LoVo (cell line): ENCODE measurements at places on chromosomes 6 and 20.

- peak; percentile 89 for DNase-seq
Observed at GRCh38 chr6:26026833-26027490, 60.3 kb upstream of the HFE start.

DNA sequence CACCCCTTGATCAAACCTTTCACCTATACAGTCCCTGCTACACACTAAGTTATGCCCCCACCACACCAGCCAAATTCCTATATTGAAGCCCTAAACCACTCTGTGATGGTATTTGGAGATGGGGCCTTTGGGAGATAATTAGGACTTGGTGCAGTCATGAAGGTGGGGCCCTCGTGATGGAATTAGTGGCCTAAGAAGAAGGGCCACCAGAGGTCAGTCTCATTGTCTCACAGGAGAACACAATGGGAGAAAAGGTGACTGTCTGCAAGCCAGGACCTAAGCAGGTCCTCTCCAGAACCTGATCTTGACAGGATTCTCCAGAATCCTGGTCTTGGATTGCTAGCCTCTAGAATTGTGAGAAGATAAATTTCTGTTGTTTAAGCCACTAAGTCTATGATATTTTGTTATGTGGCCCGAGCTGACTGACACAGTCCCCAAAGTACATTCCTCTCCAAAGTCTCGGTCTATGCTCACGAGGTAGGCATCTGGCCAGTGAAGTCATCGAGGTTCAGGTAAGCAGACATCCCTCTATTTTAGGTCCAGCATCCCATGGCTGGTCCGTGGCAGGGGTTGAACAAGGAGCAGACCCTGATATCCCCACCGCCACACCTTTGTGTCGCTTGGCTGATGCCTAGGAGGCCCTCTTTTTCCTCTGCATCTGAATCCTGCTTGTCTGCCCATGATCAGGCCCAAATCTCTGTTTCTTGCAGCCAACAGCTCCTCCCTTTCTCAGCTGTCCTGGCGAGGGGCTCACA is 138.9 kb downstream of the NFATC2 start:
- no peak for DNase-seq

GRCh38 chr6:135884136-135884535 is 32.6 kb downstream of the PDE7B start:
- DNase-seq, result no peak

DNA sequence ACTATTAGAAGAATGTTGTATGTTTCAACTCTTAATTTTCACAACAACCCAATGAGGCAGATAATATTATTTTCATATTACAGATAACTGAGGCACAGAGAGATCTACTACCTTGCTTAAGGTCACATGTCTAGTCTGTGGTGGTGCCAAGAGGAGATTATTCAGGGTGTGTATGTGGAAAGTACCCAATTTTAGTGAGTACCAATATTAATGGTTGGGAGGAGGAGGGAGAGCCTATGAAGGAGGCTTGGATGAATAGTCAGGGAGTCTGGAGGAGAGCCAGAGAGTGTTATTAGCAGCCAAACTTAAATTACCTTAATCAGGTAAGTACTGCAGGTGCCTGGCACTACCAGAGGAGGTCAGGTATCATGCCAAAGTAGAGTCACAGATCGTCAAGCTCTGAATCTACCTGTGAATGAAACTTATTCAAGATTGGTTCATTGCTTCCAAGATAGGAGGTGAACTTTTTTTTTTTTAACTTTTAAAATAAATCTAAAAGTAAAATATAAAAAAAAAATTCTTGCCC is 10.9 kb upstream of the CALHM6 start:
- no peak for DNase-seq

DNA sequence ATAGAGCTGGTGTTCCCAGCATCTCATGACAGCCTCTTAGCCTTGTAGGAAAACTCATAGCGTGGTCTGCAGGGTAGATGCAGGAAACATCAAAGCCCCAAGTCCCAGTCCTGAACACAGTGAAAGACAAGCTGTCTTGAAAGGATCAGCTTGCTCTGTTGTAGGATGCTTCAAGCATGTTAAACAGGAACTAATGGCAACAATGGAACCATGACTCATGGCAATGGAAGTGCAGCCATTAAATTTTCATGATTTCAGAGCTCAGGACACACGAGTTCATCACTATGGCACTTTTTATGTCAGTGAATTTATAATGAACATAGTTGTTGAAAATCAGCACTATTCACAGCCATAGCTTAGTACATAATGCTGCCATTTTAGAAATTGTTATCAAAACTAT is 367.7 kb downstream of the KIF16B start:
- DNase-seq, result no peak

GRCh38 chr6:41257369-41258195 is 28.9 kb downstream of the TREM1 start:
- peak; percentile 16 for DNase-seq

- no peak for DNase-seq
Observed at GRCh38 chr20:41178904-41179432, 41.6 kb downstream of the PLCG1 start.

DNA sequence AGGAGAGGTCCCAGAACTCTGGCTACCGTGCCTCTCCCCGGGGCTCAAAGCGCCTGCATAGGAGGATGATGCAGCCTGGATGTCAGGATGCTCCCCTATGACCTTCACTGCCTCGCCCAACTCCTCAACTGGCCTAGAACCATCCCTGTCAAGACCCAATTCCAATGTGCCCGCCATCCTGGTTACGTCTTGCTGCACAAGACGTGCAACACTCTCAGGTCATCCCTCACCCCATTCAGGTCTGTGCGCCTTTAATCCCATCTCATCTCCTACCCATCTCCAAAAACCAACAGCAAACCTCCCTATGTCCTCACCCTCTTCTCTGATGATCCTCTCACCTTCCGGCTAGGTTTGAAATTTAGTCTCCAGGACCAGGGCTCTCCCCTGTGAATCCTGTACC is 3.5 kb downstream of the SFT2D1 start:
- DNase-seq, result no peak

- DNase-seq, result no peak
Observed at GRCh38 chr6:72212686-72213085, 326.3 kb downstream of the RIMS1 start.

DNA sequence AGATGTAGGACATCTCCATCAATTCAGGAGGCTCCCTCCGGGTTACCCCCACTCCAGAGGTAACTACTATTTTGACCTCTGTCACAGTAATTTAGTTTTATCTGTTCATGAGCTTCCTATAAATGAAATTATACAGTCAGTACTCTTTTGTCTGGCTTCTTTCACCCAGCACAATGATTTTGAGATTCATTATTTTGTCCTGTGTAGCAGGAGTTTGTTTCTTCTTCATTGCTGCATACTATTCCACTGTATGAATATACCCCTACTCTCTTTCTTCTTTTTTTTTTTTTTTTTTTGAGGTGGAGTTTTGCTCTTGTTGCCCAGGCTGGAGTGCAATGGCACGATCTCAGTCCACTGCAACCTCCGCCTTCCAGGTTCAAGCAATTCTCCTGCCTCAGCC is 11.8 kb upstream of the AP5S1 start:
- DNase-seq, result no peak

DNA sequence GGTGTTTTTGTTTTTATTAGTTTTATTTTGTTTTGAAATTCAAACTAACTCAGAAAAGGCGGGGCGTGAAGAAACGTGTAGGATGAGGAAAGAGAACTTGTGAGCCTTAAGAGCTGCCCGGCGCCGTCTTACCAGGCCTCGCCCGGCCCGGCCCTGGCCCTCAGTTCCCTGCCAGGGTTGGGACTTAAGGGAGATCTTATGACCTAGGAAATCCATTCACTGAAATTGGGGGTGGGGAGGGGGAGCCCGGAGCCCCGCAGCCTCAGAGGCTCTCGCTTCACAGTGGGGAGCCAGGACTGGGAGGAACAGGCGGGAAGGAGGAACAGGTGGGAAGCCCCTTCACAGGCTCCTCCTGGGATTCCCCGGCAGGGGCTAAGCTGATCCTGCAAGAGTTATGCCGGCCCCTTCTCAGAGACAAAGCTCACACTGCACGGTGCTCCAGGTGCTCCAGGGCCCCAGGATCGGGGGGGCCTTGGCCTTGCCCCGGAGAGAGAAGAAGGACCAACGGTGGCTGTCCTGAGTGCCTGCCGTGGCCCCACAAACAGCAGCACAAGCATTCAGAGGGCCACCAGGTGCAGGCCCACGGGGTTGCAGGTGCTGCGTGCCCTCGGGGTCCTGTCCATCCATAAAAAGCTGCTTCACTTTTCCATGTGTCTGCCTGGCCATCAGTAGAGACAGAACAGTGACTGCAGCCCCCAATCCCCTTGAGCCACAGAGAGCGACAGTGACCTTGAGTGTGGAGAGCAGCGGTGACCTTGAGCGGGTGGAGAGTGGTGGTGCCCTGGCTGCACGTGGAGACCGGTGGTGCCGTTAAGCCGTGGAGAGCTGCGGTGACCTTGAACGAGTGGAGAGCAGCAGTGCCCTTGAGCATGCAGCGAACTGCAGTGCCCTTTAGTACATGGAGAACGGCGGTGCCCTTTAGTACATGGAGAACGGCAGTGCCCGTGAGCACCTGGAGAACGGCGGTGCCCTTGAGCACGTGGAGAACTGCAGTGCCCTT is 152.7 kb downstream of the DLL1 start:
- DNase-seq, result no peak

DNA sequence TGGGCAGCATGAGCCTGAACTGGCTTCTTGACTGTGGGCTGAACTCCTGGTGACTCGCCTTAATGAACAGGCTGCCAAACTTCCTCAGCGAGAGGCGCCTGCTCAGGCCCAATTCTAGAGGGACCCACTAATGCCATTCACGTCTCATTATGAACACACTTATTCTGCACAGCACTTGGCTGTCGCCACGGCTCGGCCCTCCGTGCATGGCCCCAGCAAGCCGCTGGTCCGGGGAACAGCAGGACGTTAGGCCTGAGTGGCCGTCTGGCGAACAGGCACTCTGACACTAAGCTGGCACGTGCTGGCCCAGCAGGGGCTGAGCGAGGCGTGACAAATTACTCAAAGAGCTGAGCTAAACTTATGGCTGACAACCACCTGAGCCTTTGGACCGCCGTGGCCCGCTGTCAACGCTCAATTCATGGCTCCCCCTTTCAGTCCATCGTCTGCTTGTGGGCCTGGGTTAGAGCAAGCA is 45.9 kb downstream of the INSM1 start:
- DNase-seq, result no peak

DNA sequence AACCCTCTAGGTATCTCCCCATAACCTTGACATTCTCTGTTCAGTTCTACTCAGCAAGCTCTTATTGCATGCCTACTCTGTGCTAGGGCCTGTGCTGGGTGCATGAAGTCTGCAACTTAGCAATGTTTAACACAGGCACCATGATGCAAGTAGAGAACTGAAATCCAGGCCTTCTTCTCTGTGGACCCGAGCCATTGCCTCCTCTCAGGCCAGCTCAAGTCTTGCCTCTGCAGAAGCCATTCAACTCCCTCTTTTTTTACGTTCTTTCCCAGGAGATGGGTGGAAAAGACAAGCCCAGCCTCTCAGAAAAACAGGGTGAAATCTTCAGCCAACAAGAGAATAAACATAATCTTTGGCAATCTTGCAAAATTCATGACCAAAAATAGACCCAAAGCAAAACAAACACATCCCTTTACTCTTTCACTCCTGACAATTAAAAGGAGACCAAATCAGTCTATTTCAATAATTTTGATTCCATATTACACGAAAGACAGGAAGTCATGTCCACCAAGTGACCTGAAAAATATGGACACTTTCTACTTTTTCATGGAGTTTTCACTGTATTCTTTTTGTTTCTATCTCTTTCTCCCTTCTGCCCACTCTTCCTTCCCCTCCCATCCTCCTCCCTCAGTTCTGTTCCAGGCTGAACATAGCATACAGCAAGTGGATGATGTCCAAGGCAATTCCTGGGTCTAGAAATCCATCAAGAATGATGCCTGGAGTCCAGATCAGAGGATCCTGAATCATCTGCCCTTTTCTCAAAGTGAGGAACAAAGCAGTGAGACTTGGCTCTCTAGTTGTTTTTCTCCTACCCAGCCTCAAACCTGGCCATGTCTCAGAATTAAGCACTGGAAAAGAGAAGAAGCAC is 45.4 kb upstream of the MOCS1 start:
- no peak for DNase-seq
